ENCODE measurements at places on chromosomes 16 and 17. TPM values are rescaled to one million over a fixed set of nuclear protein-coding genes. Genes with fewer than 3 reads are reported as not detected.
A peak's percentile ranks its signal among the peaks of the same experiment; 100 is the strongest.

- H3K36me3 ChIP-seq = peaks cover 73% of the 10 kb centered on the region
- DNase-seq = peak; percentile 3
- H3K27ac ChIP-seq = peak overlapping the region; percentile 19
- H3K4me3 ChIP-seq = no peak overlapping the region
These were observed 99.2 kb upstream of the ZNF750 start for GRCh38 chr17:82938873-82939620.

DNA sequence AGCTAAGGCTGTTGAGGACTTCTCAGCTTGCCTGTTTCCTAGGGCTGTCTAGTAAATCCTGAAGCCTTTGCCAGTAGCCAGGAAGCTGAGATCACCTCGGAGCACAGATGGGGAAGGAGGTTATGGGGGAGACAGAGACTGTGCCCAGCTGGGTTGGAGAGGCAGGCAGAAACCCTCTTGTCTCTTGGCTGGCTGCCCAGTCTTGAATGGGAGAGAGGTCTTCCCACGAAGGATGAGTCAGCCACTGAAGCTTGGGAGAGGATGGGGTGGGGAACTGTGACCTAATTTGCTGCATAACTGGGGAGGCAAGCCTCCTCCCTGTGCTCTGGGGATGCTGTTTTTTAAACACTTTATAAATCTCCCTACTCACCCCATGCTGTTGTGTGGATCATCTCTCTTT is 69.8 kb downstream of the SHISA9 start:
- H3K36me3 ChIP-seq = no peaks in the 10 kb centered on the region
- peak overlapping the region; percentile 58 for H3K27ac ChIP-seq
- H3K27me3 ChIP-seq = no peaks in the 10 kb centered on the region

DNA sequence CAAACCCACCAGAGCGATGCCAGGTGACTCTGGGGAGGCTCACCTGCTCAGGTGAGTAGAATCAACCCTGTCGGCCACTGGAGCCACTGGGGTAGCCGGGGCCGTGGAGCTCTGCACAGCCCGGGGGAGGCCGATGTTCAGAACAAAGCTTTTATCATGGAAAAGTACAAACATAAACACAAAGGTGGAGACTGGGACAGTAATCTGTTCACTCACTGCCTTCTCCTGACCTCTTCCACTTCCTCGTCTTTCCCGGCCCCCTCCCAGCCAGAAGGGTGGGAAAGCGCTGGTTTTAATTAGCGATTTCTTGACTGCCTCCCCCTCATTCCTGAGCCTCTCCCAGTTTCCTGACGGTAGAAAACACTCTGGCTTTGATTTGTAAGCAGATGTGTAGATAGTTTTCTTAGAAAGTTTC is 9.8 kb upstream of the TEX19 start:
- H3K4me3 ChIP-seq = no peak overlapping the region
- H3K36me3 ChIP-seq = no peaks in the 10 kb centered on the region
- no peak overlapping the region for H3K27ac ChIP-seq
- no peak for DNase-seq
- no peaks in the 10 kb centered on the region for H3K4me1 ChIP-seq

DNA sequence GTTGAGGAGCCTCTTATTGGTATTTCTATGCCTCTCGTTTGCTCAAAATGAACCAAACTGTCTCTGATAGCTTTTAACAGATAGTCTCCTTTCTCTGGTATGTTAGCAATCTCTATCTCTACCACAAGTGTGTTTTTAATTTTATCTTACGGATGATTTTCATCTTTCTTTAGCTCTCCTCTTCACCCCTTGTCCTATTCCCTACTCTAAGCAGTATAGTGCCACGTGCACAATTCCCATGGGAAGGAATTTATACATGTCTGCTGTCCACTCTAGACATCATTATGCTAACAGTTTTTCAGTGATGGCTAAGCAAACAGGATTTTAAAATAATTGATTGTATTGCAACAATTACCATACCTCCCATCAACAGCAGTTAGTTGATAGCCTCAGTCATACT is 177.3 kb downstream of the CYB561 start:
- H3K27ac ChIP-seq = no peak overlapping the region
- DNase-seq = no peak
- H3K4me3 ChIP-seq = no peak overlapping the region
- peaks cover 4% of the 10 kb centered on the region for H3K4me1 ChIP-seq
- H3K36me3 ChIP-seq = no peaks in the 10 kb centered on the region

DNA sequence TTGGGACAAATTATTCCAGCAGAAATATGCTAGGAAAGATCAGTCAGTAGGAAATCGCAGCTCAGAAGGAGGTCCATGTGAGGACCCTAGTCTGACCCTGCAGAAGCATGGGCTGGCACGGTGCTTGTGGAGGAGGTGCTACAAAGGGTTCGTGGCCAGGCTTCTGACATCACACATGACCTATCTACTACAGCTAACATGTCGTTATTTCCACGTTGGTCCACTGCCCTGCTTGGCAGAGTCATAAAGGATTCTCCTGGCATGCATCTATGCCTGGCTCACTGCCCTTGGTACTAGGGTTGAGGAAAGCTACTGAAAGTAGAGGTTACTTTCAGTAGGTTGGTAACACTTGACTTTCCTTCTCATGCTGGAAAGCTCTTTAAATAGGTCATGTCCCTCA is 118.1 kb upstream of the SHISA6 start:
- H3K4me3 ChIP-seq = no peak overlapping the region
- H3K27me3 ChIP-seq = peaks cover 3% of the 10 kb centered on the region
- H3K27ac ChIP-seq = no peak overlapping the region
- no peaks in the 10 kb centered on the region for H3K4me1 ChIP-seq

DNA sequence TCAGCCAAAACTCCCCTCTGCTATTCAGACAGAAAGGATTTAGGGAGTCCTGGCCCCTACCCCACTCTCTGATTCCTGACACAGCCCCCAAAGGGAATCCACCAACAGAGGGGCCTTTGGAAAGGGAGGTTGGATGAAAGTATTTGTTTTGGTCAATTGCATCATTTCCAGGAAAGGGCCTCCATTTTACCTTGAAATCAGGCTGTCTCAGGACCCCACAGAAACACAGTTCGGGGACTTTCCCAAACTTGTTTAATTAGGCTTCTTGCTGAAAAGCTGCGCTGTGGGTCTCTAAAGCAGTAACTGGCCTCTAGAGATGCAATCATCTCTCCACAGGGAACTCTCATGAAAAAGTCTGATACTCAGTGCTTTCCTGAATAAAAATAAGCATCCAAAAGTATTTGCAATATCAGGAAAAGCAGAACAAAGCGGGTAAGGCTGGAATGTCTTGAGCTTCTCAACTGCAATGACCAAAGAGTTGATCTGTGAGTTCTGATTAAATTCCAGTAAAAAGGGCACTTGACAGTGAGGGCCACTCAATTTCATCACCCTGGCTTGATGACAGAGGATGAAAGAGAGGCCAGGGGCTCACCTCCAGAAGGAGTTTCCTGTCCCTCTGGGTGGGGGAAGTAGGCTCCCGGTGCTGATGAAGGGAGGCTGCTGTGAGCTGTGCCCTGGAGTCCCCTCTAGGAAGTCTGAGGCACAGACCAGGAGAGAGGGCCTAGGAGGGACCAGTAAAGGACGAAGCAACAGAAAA is 36.3 kb downstream of the LYRM9 start:
- H3K4me3 ChIP-seq = no peak overlapping the region
- no peak for DNase-seq

- no peaks in the 10 kb centered on the region for H3K4me1 ChIP-seq
- no peak for DNase-seq
These were observed 29.1 kb downstream of the NLRP1 start for GRCh38 chr17:5555254-5555653.

DNA sequence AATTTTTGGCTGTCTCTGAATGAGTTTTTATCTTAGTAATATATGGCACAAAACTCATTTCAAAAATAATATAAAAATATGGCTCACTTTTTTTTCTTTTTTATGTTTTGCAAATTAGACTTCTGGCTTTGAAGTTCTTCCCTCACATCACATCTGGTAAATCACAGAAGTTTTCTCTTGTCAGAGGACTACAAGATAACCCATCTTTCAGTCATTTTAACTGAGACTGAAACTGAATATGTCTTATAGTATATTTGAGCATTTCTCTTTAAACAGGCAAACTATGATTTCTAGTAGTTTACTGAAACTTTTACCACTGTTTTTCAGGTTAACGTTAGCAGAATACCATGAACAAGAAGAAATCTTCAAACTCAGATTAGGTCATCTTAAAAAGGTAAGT is 51.1 kb upstream of the MRC2 start:
- H3K27me3 ChIP-seq = no peaks in the 10 kb centered on the region
- H3K27ac ChIP-seq = no peak overlapping the region
- peaks cover 3% of the 10 kb centered on the region for H3K4me1 ChIP-seq
- no peak for DNase-seq
- no peak overlapping the region for H3K4me3 ChIP-seq
- peaks cover 41% of the 10 kb centered on the region for H3K36me3 ChIP-seq

GRCh38 chr16:58306327-58306726 is 11.5 kb upstream of the PRSS54 start:
- no peak overlapping the region for H3K27ac ChIP-seq
- H3K4me3 ChIP-seq = no peak overlapping the region
- no peaks in the 10 kb centered on the region for H3K4me1 ChIP-seq
- peaks cover 10% of the 10 kb centered on the region for H3K36me3 ChIP-seq
- peaks cover 12% of the 10 kb centered on the region for H3K27me3 ChIP-seq

SCARF1 gene
- total RNA-seq = 4.9 TPM

ODAD4 gene
- total RNA-seq = 1.2 TPM

KRT39 gene
- total RNA-seq = not detected

TBC1D3G gene
- total RNA-seq = not detected

CA5A gene
- not detected for total RNA-seq

ABCA10 gene
- not detected for total RNA-seq

All from WTC11 (cell line).